Activated naive CD8-positive, alpha-beta T cell treated with anti-CD3 and anti-CD28 coated beads, Interleukin-2, amount 50 U/mL, for 24 hours (primary cell): ENCODE measurements at places on chromosomes 13 and 19.
A peak's percentile ranks its signal among the peaks of the same experiment; 100 is the strongest.

DNA sequence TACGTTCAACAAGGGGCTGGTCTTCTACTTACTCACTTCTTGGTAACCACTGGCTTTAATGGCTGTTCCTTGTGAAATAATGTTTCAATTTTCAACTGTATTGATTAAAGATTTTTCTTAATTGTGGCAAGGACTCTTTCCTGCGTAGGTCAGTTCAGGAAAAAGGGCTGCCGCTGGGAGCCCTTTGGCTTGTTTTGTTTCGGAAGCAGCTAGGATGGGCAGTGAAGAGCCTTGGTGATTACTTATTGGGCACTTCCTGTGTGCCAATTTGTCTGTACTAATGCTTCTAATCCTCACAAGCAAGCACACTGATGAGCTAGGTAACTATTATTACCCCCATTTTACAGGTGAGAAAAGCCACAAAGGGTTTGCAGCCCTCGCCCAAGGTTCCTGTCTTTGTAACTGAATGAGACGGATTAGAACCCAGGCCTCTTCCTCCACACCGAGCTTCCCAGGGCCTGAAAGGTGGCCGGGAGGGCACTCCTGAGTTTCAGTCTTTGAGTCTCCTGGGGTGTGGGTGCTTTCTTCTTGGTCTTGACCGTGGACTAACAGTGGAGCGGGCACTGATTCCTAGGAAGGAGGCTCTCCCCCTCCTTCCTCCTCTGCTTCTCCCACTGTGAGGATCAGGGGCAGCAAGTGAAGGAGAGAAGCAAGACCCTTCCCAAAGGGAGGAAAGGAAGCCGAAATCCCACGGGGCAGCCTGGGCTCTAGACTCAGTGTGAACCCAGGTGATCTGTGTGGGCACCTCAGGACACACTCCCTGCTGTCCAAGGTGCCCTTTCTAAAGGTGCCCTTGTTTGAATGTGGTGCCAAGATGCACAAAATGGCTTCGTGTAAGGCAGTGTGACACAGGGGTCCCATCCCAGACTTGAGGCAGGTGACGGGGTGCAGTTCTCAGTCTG is 3.7 kb downstream of the COL4A2 start:
- H3K27me3 ChIP-seq, result peaks cover 72% of the 10 kb centered on the region
- no peak for DNase-seq
- H3K4me1 ChIP-seq, result peaks cover 6% of the 10 kb centered on the region
- no peaks in the 10 kb centered on the region for H3K36me3 ChIP-seq
- H3K4me3 ChIP-seq, result no peak overlapping the region

GRCh38 chr13:69704311-69704710 is 403.3 kb upstream of the ATXN8OS start:
- no peaks in the 10 kb centered on the region for H3K36me3 ChIP-seq
- no peak overlapping the region for H3K4me3 ChIP-seq
- H3K27me3 ChIP-seq, result no peaks in the 10 kb centered on the region
- no peak overlapping the region for H3K27ac ChIP-seq
- H3K4me1 ChIP-seq, result no peaks in the 10 kb centered on the region

DNA sequence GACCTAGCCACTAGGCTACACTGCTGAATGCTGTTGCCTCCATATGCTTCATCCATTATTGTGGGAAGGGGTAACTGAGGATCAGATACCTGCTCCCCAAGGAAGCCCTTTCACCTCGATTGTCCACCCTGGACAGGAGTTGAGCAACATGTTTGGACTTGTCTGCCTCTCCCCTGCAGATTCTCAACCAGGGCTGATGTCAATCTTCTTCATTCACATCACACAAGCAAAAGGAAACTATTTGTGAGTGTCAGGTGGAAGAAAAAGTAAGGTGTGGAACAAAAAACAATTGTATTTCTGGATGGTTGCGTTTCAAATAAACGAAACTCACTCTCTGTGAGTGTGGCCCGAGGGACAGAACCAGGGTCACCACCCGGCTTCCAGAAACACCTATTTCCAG is 29.5 kb upstream of the MUC16 start:
- no peaks in the 10 kb centered on the region for H3K36me3 ChIP-seq
- no peak for DNase-seq
- no peak overlapping the region for H3K4me3 ChIP-seq
- peaks cover 13% of the 10 kb centered on the region for H3K27me3 ChIP-seq
- H3K27ac ChIP-seq, result no peak overlapping the region

GRCh38 chr13:24574847-24575246 is 62.3 kb upstream of the PARP4 start:
- H3K4me3 ChIP-seq, result no peak overlapping the region
- peak overlapping the region; percentile 13 for H3K27ac ChIP-seq
- H3K27me3 ChIP-seq, result peaks cover 6% of the 10 kb centered on the region
- H3K4me1 ChIP-seq, result peaks cover 15% of the 10 kb centered on the region
- DNase-seq, result no peak

DNA sequence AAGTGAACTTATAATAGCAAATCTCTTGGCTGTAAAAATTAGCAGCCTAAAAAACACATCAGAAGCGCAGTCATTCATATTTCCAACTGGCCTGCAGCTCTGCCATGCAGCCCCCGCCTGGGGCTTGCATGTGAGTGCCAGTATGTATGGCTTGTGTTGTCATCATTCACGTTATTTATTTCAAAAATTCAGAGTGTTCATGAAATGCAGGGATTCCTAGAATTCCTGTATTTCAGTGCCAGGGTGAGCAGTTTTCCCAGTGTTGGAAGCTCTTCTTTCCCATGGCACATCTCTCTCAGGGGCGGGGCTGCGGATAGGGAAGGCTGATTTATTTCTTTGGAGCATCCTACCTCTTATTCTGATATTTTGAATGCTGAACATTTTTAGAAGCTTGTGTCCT is 234.6 kb downstream of the FGF9 start:
- no peaks in the 10 kb centered on the region for H3K4me1 ChIP-seq
- H3K27me3 ChIP-seq, result no peaks in the 10 kb centered on the region
- no peak overlapping the region for H3K27ac ChIP-seq
- no peak for DNase-seq
- no peak overlapping the region for H3K4me3 ChIP-seq

- H3K36me3 ChIP-seq, result no peaks in the 10 kb centered on the region
- H3K27me3 ChIP-seq, result peaks cover 16% of the 10 kb centered on the region
- no peak overlapping the region for H3K27ac ChIP-seq
- peaks cover 2% of the 10 kb centered on the region for H3K4me1 ChIP-seq
- no peak for DNase-seq
- no peak overlapping the region for H3K4me3 ChIP-seq
Observed at GRCh38 chr19:50465986-50466705, 10.2 kb upstream of the EMC10 start.

DNA sequence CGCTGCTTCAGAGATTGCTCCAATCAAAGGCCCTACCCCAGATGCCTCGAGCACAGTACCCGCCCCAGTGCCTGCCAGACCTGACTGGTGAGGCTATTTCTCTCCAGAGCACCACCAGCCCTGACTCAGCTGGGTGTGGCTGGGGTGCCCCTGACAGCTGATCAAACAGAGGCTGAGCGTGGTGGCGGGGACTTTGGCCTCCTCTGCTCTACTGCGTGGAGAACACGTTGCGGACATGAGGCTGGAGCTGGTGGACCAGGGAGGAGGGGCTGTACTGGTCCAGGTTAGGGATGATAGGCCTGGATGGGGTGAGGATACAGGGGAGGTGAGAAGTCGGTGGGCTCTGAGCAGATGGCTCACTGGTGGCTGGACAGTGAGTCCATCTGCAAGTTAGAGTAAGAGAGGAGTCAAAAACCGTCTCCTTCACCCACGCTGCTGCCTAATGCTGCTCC is 3.5 kb upstream of the DOCK6 start:
- no peak overlapping the region for H3K4me3 ChIP-seq
- no peak for DNase-seq
- H3K27ac ChIP-seq, result no peak overlapping the region
- H3K4me1 ChIP-seq, result no peaks in the 10 kb centered on the region
- no peaks in the 10 kb centered on the region for H3K36me3 ChIP-seq

GRCh38 chr13:25181597-25181996 is 9.5 kb upstream of the AMER2 start:
- H3K4me3 ChIP-seq, result no peak overlapping the region
- H3K4me1 ChIP-seq, result no peaks in the 10 kb centered on the region
- DNase-seq, result no peak
- H3K27ac ChIP-seq, result no peak overlapping the region
- peaks cover 19% of the 10 kb centered on the region for H3K27me3 ChIP-seq

DNA sequence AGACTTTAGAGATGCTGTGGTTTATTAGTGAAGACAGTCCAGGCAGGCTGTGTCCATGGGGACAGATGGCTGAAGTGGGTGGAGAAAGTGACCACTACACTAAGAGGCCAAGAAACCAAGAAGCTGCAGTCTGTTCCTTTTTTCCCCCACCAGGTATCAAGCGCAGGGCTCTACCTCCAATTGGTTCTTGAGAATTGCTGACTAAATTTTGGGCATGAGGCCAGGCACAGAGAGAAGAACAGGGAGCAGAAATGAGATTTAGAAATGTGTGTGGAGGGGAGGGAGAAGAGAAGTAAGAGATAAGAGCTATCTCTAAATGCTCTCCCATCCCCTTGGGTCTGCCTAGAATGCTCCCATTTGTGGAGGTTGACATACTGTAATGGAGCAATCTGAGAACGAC is 12.3 kb upstream of the CYSLTR2 start:
- no peak overlapping the region for H3K4me3 ChIP-seq
- H3K27me3 ChIP-seq, result peaks cover 2% of the 10 kb centered on the region
- H3K27ac ChIP-seq, result no peak overlapping the region
- no peaks in the 10 kb centered on the region for H3K36me3 ChIP-seq
- H3K4me1 ChIP-seq, result no peaks in the 10 kb centered on the region

GRCh38 chr13:112725346-112726015 is 35.6 kb downstream of the ATP11A start:
- H3K27me3 ChIP-seq, result no peaks in the 10 kb centered on the region
- no peaks in the 10 kb centered on the region for H3K36me3 ChIP-seq
- no peak overlapping the region for H3K27ac ChIP-seq
- H3K4me1 ChIP-seq, result peaks cover 23% of the 10 kb centered on the region

DNA sequence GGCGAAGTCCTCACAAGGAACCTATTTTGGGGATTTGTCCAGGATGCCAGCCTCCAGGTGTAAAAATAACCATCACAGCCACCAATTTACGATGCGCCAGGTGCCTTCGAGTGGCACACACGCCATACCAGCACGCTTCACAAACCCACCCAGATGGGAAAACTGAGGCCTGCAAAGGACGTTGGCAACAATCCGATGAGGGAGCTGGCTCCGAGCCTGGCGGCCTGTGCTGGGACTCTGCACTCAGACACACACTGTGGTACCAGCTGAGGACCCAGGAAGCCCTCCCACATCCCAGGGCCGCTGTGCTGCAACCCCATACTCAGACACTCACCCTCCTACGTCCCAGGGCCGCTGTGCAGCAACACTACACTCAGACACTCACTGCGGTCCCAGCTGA is 65.0 kb upstream of the C13orf46 start:
- H3K27ac ChIP-seq, result no peak overlapping the region
- DNase-seq, result no peak
- peaks cover 6% of the 10 kb centered on the region for H3K4me1 ChIP-seq
- no peak overlapping the region for H3K4me3 ChIP-seq
- H3K36me3 ChIP-seq, result peaks cover 12% of the 10 kb centered on the region
- no peaks in the 10 kb centered on the region for H3K27me3 ChIP-seq

GRCh38 chr13:95298169-95298965 is 2.9 kb downstream of the ABCC4 start:
- no peak for DNase-seq
- H3K4me1 ChIP-seq, result peaks cover 49% of the 10 kb centered on the region
